ENCODE measurements at places on chromosomes 2 and 18.

DNA sequence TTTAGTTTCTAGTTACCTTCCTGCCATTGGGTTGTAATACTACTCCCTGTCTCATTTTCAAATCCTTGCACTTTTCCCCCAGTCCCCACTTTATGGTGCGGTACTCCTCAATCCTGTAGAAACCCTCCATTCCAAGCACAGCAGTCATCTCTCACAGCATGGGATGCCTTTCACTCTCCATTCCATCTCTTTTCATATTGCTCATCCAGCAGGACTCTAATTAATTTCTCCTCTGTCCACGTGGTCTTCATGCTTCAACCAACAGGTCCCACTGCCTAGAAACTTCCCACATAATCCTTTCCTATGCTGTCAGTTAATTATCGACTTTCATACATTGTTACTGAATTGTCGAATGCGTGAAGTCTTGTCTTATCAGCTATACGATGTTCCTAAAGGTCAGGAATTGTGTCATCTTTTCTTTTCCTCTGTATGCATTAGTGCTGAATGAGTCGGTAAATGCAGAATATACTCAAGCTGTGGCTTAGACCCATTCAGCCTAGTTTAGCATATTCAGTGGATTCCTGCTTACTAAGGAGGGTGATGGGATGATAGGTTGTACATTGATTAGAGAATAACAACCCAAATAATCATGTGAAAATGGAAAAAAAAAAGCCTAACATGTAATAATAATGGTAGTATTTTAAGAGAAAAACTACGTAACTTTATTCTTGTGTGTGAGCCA lies 89.7 kb downstream of the CRIM1 start:
- no peak for DNase-seq

DNA sequence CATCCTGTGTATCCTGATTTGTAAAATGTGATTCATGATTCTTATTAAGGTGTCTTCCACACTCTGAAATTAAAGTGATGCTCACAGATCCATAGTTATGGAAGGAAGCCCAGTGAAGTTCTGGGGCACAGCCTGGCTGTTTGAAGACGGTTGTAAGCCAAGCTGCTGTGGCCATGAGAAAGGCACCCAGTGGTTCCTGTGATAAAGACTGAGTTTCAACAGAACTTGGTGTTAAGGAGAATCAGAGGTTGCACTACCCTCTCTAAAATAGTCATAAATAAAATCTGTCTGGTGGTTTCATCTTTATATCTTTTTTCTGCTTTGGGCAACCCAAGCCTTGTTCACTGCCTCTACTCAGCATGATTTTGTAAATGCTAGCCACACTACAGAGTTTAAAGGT lies 32.2 kb upstream of the SPOPL start:
- no peak for DNase-seq

DNA sequence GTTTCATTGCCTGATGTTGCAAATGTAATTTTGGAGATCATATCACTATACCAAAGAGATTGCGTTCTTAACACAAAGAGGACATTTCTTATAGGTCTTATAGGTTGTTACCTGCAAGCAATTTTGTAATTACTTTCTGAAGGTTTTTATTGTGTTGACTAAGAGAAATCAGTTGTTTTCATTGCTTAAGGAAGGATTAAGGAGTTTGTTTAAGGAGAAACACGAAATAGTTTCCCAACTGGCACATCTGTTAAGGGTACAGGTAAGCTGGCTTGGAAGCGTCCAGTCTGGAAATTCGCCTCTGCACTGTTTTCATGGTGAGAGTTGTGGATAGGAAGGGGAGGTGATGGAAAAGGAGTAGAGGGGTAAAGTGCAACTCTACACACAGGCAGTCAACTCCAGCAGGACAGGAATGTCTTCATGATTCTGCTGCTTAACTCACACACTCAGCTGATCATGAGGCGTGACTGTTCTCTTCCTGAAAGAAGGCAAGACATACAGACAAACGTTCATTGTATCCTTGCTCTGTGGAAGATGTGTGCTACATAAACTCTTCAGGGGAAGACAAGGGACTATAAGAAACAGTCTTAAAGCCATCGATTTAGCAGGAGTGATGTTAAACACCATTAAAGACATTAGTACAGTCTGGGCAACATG lies 61.4 kb upstream of the ACSL3 start:
- no peak for DNase-seq

- no peak for DNase-seq
Measured at GRCh38 chr2:100151310-100151709, 8.9 kb upstream of the AFF3 start.

GRCh38 chr2:191740016-191740419 lies 62.1 kb downstream of the NABP1 start:
- DNase-seq = no peak

- DNase-seq = no peak
Measured at GRCh38 chr2:12649602-12650400, 66.9 kb upstream of the TRIB2 start.

DNA sequence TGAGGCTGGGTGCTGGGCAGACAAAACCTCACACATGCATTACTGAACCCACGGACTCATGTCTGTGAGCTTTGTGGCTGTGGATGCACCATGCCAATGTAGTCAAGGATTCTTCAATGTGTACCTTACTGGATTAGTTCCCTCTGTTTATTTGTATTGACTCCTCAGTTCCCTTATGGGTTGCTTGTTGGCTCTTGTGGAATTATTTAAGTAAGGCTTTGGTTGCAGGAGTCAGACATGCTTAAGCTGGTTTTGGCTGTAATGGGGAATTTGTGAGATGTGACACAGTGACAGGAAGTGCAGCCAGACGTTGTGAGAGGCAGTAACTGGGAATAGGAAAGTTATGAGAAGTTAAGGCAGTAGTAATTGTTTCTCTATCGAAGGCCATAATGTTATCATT lies 13.6 kb upstream of the IL1RN start:
- no peak for DNase-seq
